ENCODE measurements at places on chromosomes 4 and X. TPM values are rescaled to one million over a fixed set of nuclear protein-coding genes. Genes with fewer than 3 reads are reported as not detected.

Gene MAGEA8
- not detected for total RNA-seq

Gene IL3RA
- 4.9 TPM for total RNA-seq

Gene IL13RA2
- total RNA-seq: 1.7 TPM

Gene DCHS2
- total RNA-seq: 0.19 TPM

Gene TRIML2
- total RNA-seq: 0.05 TPM

Gene JAKMIP1
- total RNA-seq: 0.19 TPM

Measured in thymus (tissue), 14 donors.